ENCODE measurements at places on chromosomes 5 and 9.
A peak's percentile ranks its signal among the peaks of the same experiment; 100 is the strongest.

GRCh38 chr5:96172436-96172835 lies 210.8 kb upstream of the ELL2 start:
- DNase-seq = no peak

DNA sequence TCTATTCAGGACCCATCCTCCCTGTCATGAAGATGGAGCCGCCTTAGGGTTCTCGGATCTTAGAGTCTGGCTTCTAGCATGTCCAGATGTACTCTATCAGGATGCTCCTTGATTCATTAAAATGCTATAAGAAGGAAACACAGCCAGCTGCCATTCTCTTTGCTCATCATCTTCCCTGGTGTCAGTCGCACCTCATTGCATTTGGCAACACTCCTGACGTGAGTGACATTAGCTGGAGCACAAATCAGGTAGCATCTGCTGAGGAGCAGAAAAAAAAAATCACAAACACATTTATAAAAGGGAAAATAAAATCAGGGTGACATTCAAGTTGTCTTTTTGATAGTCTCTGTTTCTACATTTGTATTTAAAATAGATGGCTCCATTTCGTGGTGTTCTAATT lies 226.1 kb upstream of the NMUR2 start:
- DNase-seq = no peak

GRCh38 chr5:95655575-95655974 lies 9.0 kb downstream of the RFESD start:
- DNase-seq = no peak

GRCh38 chr5:618450-618849 lies 6.3 kb downstream of the CEP72 start:
- no peak for DNase-seq

DNA sequence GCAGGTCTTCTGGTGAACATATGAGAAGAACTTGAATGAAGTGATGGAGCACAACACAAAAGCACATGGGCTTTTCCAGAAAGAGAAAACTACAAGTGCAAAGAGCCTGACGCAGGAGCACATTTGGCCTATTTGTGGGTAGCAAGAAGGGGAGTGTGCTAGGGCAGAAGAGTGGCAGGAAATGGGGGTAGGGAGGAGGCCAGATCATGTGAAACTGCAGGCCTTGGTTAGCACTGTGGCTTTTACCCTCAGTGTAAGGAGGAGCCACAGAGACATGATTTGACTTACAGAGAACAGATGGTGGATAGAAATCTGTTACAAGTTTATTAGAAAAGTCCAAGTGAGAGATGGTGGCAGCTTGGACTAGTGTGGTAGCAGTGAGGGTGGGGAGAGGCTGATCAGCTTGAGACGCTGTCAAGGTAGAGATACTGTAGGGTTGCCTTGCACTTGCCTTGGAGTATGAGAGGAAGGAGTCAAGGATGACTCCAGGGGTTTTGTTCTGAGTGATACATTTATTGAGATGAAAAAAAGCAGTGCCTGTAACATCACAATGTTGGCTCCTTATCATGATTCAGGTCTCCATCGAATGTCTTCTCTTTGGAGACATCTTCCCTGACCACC lies 126.7 kb downstream of the PPP2R2B start:
- no peak for DNase-seq

DNA sequence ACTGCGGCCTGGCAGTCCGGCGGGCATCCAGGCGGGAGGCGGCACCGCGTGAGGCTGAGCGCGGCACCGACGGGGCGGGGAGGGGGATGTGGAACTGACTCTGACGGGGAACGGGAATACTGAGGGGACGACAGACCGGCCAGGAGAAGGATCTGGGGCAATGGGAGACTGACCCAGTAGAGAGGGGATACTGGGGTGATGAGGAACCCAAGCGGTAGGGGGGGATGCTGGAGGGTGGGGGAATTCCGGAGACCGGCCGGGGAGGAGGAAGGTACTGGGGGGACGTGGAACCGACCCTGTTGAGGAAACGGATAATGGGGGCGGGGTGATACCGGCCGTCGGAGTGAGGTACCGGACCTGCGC lies 423 bp downstream of the IPPK start:
- no peak for DNase-seq

- no peak for DNase-seq
Observed at GRCh38 chr9:31119890-31120454, 1264.5 kb upstream of the ACO1 start.

GRCh38 chr9:91698266-91698665 lies 251.8 kb downstream of the ROR2 start:
- DNase-seq = no peak

DNA sequence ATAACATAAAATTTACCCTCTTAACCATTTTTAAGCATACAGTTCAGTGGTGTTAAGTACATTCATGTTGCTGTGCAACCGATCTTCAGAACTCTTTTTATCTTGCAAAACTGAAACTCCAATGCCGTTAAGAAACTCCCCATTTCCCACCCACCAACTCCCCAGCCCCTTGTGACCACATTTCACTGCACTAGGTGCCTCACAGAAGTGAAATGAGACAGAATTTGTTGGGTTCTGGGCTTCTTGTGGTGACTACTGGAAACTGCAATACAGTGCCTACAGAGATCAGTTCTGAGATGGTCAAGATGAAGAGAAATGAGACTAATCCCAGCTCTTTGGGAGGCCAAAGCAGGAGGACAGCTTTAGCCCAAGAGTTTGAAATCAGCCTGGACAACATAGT lies 202.1 kb upstream of the SLC30A5 start:
- DNase-seq = no peak

DNA sequence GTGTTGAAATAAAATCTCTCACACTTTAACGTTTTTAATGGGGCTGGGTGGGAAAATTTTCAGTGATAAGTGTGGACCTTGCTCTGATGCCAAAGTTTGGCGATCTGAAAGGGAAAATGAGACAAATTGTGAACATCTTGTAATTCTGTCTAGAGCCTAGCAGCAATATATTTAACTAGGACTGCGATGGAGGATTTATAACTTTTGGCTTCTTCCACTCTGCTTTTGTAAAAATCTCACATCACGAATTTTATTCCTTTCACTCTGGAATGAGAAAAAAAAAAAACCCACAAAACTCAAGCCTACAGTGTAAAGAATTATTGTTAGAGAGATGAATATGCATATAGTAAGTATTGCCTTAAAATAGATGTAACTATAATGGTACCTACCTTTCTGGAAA lies 19.9 kb downstream of the CCNH start:
- DNase-seq = no peak

- no peak for DNase-seq
Observed at GRCh38 chr5:13987843-13988464, 43.5 kb upstream of the DNAH5 start.

GRCh38 chr5:14734396-14734795 lies 69.9 kb downstream of the OTULIN start:
- no peak for DNase-seq

DNA sequence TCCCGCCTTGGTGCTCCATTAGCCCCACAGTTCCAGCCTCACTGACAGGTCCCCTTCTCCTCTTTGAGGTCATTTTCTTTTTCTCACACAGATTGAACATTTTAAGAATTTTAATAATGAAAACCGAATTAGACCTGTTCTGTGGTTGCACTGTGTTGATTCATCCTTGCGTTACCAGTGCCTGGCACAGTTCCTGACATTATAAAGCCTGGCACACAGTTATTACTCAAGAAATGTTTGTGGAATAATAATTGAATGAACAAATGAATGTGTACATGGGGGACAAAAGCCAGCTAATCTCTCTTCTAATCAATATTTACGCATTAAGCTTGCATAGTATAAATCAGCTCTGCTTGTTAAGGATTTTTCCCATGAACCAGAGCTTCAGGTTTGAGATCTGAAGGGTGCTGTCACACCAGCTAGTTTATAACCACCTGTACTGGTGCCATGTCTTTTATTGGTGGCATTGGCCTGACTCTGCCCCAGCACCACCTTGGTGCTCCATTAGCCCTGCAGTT lies 80.0 kb downstream of the SV2C start:
- no peak for DNase-seq

GRCh38 chr9:28770827-28771226 lies 1197.5 kb upstream of the C9orf72 start:
- no peak for DNase-seq

- DNase-seq = peak; percentile 57
Observed at GRCh38 chr5:73170522-73170921, 2.5 kb upstream of the TMEM174 start.

DNA sequence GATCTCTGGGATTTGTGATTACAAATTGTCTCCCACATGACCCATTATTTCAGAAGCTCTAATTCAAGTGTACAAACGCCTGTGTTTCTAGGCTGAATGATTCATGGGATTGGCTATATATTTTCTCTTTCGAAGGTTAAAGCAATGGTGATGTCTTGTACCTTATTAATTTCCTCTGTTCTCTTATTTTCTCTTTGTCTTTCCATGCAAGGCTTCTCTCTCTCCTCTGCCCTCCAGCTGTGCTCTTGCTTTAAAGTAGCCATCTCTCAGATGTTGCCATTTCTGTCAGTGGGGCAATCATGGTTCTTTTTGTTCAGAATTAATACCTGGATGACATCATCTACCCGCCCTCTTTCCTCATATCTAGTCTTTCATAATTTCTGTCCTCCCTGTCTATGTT lies 184.3 kb upstream of the ATP10B start:
- no peak for DNase-seq

DNA sequence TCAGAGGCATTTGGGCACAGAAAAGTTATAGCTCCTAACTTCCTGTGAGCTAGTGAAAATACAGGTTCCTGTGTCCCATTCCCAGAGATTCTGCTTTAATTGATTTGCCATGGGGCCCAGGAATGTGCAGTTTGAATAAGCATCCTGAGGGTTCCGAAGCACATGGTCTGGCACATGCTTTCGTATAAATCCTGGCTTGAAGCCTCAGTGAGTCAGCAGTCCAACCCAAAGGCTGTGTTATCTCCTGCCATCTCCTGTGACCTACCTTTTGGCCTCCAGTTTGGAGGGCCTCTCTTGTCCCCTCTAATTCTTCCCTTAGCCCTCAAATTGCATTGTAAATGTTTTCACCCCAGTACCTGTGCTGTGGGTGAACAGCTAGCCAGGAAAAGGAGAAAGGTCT lies 183.8 kb downstream of the NR3C1 start:
- no peak for DNase-seq

- no peak for DNase-seq
Observed at GRCh38 chr5:81314581-81314980, 13.2 kb downstream of the ZCCHC9 start.

DNA sequence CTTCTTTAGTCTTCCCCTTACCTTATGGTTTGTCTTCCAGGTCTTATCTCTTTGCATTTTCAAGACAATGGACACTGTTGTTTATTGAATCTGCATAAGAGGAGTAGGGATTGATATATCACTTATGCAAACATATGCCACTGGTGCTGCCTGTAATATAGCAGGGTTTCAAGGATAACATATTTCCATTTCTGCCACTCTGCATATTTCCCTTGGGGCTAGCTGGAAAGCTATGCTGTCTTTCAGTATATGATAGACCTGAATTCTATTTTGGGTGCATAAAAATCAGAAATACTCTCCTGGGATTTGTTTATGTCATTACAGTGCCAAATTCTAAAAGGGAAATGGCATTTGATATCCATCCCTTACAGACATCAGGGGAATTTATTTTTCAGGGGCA lies 400.2 kb downstream of the TLR4 start:
- DNase-seq = no peak

GRCh38 chr9:16832101-16832500 lies 38.4 kb downstream of the BNC2 start:
- DNase-seq = no peak

DNA sequence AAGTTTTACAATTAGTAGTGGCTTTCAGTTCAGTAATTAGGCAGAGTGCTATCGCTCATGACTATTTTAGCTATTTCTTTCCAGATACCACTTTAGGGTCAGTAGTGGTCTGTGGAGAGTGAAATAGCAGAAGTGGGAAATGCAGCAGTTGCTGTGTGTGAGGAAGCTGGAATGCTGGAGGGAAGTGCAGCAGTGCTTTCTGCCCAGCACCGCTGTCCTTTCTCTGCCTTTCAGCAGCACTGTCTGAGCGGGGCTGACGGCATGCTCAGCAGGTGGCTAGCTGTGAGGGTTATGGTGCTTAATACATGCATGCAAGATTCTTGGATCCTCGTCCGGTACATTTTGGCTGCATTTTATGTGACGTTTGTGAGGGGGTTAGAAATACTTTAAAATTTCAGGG lies 213.9 kb downstream of the PBX3 start:
- no peak for DNase-seq

DNA sequence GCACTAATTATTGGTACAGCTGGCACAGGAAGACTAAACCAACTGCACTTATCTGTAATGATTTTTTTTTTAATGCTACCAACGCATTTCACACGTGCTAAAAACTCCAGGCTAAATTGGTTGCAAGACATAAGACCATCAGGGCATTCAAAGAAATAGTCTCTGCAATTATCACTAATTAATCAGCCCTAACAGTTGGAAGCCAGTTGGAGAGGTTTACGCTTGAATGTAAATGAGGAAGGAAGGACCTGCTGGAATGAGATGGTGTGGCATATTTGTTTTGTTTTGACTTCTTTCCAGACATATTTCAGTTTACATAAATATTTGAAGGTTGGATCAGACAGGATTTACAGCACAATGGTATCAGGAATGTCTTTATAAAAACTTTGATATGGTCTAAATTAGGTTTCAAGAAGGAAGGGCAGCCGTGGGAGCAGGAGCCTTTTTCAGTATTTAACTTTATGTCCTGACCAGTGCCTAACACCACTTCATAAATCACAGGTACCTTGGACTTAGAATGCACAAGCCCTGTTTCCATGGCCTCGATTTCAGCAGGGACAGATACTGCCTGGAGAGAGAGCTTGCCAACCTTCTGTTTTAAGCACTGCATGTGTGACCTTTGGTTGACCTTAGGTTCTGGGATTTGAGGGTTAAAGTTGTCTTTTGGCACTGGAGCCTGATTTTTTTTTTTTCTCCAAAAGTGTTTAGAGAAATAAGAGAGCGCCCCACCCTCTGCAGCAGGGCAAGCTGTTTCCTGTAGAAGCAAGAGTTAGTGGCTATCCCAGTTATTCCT lies 199.8 kb upstream of the MAP3K1 start:
- DNase-seq = no peak

DNA sequence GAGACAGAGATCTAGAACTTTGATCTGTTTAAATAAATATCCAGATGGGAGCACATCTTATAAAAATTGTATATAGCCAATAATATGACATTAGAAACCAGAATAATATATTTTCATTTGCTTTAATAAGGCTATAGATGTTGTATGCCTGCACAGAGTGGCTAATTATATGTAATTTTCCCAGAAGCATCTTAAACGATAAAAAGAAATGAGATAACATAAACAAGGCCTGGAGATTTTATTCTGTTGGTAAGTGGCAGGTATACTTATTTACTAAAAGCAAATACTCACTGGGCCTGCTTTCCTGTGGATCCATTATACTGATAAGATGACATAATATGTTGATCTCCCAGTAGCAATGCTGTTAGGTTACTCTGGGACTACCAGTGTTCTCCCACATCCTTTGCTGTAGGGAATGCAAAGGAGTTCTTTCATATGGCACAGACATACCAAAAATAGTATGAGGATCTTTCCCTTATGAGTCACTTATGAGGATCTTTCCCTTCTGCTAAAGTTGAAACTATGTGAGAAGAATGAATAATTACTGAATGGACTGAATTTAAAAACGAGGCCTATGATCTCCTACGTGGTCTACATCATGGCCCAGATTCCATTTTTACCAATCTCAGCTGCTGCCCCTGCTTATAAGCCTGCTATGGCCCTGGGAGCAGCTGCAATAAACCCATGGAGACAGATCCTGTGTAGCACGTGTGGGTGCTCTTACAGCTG lies 112.1 kb downstream of the NUDT12 start:
- DNase-seq = no peak

- no peak for DNase-seq
Observed at GRCh38 chr9:134378901-134379338, 52.7 kb downstream of the RXRA start.

Data from iPS DF 6.9 (cell line).